T-helper 1 cell (primary cell): ENCODE measurements at places on chromosomes 4 and X.
A peak's percentile ranks its signal among the peaks of the same experiment; 100 is the strongest.

GRCh38 chrX:3129256-3129655, 88.0 kb downstream of the ARSF start:
- no peak for DNase-seq

DNA sequence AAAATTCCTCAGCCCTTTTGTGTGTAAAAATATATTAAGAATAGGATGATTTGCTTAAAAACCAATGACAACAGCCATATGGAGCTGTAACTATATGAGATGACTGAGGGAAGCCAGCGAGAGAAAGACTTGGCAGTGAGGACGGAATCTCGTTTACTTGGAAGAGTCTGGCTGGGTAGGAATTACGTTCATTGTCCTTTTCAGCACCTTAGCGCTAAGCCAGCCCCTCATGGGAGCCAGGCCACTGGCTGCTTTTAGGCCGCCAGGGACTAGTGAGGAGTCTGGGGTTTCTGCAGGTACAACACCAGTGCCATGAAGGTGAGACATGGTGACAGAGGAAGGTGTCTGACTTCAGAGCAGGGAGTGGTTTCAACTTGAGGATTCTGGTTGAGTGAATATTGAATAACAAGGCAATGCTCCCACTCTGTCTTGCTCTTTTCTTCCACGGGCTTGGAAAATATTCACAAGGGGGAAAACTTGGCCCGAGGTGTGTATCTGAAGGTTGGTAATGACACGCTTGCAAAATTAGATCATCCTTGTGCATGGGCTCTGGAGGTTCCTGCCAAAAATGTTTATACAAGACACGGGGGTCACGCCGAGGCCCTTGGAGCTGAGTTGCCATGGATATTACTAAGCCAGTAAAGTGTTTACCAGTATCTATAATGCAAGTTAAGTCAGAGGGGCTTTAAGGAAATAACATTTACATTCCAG, 17.4 kb downstream of the KLF3 start:
- no peak for DNase-seq

- no peak for DNase-seq
Observed at GRCh38 chr4:114041117-114041475, 61.6 kb upstream of the ARSJ start.

GRCh38 chrX:135354288-135354687, 45.0 kb downstream of the ETDC start:
- DNase-seq = no peak

DNA sequence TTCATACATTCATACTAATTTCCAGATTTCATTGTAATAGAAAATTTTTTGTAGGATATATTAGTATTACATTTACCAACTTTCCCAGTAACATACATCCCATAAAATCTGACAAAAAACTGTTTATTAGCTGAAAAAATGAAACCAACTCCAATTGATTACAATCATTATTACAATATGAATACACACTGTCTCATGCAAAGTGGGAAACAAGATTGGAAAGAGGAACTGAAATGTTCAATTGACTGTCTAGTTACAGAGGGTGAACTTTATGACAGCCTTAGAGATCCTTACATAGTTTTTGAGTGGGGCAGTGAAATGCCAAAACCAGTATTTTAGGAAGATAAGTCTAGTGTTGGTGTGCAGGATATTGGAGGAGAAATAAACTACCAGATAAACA, 2.3 kb upstream of the AMBN start:
- DNase-seq = no peak

DNA sequence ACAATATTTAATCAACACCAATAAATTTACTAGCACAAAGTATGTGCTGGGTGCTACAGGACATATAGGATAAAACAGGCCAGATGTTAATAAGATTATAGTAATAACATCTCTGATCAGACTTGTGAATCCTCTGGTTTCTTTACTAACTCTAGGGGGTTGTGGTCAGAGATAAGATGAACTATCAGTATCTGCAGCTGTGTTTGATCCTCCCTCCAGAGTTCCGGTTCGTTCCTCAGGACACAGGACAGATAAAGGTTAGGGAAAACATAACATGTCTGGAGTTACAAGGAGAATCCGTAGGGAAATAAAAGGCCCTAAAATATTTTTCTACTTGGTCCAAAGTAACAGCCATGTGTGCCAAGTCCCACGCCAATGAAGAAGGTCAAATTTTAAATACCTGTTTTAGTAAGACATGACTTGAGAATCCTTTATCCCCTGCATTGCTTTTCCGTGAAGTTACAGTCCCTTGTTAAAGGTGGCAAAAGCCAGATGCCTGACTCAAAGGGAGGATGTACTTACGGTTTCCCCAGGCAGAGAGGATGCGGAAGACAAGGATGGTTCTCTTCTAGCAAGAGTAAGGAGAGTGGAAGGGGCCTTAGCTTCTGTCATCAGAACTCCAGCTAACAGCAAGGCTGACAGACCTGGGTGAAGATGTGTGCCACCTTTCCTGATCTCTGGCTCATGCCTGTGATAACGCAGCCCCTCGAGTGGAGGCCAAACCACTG, 44.4 kb downstream of the KIAA0232 start:
- DNase-seq = no peak

DNA sequence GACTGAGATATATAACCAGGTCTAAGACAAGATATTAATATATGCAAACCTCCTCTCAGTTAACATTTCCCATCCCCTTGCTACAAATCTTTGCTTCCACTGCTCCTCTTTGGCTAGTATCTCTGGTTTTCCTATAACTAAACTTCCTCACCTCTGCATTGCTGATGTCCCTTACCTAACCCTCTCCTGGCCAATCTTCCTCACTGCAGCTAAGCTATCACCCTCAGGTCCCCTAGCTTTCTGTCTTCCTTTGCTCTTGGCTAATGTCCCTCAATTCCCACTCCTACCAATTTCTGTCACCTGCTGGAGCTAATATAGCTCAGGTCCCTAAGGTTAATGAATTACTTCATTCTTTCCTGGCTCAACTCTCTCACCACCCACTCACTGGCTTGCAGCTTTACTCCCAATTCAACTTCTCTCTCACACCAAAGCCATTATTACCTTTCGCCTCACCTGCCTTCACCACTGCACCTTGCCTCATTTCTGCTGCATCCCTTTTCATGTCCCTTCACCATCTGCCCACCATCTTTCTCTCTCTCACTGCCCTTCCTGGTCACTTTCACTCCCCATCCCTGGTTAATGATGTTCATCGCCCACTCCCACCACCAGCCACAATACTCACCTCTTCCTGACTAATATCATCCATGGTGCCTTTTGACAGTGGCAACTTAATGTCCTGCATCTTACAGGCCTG, 26.7 kb downstream of the SMC1A start:
- DNase-seq = no peak

GRCh38 chr4:71232056-71232430, 106.8 kb upstream of the SLC4A4 start:
- no peak for DNase-seq

DNA sequence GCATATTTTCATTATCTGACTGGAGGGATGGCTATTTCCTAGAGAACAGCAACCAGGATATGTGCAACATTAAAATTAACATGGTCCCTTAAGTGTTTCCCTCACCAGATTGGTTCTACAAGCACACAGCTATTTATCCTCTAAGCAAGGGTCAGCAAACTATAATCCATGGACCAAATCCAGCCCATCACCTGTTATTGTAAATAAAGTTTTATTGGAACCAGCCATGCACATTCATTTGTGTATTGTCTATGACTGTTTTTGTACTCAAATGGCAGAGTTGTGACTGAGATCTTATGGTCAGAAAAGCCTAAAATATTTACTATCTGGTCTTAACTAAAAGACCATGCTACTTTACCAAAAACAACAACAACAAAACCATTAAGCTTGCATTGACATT, 77.9 kb downstream of the AMELX start:
- DNase-seq = no peak

DNA sequence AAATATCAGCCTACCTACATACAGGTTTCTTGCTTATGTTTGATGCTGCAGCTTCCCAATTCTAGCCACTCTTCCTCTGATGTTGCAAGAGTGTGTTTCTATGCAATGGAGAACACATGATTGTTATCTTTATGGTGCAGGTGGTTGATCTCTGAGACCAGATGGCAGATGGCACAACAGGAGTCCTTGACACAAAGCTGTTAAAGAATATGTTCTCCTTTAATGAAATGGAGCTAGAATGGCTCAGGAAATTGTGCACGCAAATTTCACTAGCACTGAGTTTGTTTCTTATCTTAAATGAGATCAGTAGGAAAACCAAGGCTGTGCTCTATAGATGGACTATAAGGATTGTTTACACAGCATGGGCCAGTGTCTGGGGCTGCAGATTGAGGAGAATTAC, 29.9 kb upstream of the TTC29 start:
- DNase-seq = no peak

DNA sequence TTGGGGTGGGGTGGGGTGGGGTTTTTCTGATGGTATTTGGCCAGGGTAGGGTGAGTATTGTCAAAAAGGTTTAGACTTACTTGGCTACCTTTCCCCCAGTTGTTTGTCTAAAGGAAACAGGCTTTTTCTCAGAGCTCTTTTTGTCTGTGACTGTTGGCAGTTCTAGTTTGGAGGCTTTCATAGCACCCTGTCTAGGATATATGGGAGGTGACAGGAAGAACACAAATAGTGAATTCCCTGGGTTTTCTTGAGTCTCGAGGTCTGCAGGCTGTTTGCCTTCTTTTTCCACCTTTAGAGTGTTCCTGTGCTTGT, 13.5 kb downstream of the RPS6KA3 start:
- no peak for DNase-seq

DNA sequence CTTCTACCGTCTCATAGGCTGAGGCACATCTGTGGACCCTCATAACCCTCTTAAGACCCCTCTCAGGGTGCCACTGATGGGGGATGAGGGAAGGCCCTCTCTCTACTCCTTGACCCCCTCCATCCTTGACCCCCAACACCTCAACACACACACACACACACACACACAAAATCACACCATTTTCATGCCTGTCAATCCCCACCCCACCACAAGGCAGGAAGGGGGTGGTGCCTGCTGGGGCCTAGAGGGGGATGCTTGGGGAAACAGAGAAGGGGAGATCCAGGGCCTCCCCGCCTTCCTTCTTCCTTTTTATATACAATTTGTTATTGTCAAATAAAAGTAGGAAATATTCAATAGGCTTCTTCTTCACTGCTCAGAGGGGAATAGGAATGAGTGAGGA, 1.2 kb upstream of the EBP start:
- DNase-seq = no peak

GRCh38 chrX:71396576-71396975, 30.4 kb downstream of the TAF1 start:
- no peak for DNase-seq

DNA sequence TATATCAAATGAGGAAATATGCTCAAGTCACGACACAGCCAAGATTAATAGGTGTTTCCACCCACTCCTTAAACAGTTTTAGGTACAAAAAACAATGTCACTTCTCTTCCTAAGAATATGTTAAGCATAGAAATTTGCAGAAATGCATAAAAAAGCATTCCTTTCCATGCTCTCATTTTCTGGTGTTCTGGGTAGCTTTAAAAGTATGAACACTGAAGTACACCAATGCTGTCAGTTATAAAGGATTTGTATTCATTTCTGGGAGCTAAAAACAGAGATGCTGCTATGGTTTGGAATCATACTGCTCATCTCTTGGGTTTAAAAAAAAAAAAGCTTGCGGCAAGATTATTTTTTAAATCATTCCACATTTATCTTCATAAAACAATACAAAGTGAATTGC, 20.8 kb downstream of the SH3RF1 start:
- DNase-seq = no peak

DNA sequence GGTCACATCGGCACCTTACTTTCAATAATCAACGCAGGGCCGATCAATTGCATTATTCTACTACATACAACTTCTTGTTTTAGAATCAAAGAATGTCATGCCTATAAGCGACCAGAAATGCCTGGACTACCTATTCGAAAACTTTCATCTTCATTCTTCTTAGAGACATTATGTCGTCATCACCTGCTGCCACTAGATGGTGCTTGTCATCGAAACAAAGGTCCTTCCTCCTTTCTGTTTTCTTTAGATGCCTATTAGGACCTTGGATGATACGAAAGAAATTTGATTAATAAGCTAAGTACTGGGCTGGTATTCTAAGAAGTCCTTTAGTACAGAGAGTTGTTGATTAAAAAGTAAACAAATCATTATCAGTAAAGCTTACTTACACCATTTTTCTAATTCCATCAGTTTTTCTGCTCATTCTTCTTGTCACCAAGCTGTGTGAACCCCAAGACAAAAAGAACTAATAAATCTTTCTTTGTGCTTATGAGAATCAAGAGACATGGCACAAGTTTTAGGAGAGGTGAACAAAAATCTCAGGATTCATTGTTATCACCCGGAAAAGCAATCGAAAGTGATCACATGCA, 154.5 kb upstream of the SLC4A4 start:
- DNase-seq = peak; percentile 43

GRCh38 chrX:9573282-9574106, 108.6 kb downstream of the TBL1X start:
- no peak for DNase-seq

- DNase-seq = no peak
Observed at GRCh38 chr4:71570492-71570891, 213.4 kb downstream of the GC start.

- no peak for DNase-seq
Observed at GRCh38 chr4:75251547-75251946, 262.7 kb downstream of the RCHY1 start.

- DNase-seq = no peak
Observed at GRCh38 chrX:19702856-19703255, 184.5 kb downstream of the SH3KBP1 start.

DNA sequence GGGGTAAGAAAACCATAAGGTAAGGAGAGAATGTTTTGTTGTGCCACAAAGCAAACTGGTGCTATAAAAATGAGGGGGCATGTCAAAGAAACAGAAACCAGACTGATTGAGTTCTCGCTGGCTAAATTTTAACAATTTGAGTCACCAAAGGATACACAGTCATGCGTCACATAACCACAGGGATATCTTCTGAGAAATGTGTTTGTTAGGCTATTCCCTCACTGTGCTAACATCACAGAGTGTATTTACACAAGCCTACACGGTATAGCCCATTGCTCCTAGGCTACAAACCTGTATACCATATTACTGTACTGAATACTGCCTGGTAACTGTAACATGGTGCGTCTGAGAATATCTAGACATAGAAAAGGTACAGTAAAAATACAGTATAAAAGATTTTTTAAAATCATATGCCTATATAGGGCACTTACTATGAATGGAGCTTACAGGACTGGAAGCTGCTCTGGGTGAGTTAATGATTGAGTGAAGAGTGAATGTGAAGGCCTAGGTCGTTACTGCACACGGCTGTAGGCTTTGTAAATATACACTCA, 50.1 kb downstream of the FBXW7 start:
- DNase-seq = no peak

GRCh38 chrX:38882894-38883626, 81.8 kb downstream of the MID1IP1 start:
- DNase-seq = no peak

DNA sequence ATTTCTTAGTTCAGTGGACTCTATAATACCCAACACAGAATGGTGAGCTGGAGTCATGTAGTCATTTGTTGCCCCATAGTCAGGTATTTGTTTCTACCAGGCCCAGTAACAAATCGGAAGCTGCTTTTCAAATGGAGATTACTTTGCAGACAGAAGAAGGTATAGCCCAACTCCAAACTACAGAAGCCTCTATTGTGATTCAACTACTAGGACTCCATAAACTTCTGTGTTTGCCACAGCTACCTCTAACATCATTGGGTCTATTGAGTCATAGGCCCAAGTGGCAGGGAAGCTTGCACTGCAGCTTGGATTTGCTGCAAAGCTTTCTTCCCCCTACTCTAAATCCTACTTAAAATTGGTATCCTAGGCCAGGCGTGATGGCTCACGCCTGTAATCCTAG, 148.8 kb upstream of the STK26 start:
- DNase-seq = no peak

- DNase-seq = no peak
Observed at GRCh38 chrX:2628751-2629315, 62.3 kb upstream of the CD99 start.
